ENCODE measurements at places on chromosomes 12 and 14.
A peak's percentile ranks its signal among the peaks of the same experiment; 100 is the strongest.

DNA sequence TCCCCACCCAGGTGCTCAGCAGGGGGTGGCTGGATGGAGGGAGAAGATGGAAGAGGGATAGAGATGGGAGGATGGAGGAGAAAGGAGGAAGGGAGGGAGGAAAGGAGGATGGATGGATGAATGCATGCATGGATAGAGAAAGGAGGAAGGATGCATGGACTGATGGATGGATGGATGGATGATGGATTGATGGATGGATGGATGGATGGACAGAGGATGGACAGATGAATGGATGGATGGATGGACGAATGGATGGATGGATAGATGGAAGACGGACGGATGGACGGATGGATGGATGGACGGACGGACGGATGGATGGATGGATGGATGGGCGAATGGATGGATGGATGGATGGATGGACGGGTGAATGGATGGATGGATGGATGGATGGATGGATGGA lies 64.1 kb downstream of the NCOR2 start:
- no peak for DNase-seq

- DNase-seq: no peak
Observed at GRCh38 chr12:67919406-67919805, 69.8 kb upstream of the IFNG-AS1 start.

- peak; percentile 92 for DNase-seq
Observed at GRCh38 chr12:42237052-42237852, 796 bp downstream of the YAF2 start.

DNA sequence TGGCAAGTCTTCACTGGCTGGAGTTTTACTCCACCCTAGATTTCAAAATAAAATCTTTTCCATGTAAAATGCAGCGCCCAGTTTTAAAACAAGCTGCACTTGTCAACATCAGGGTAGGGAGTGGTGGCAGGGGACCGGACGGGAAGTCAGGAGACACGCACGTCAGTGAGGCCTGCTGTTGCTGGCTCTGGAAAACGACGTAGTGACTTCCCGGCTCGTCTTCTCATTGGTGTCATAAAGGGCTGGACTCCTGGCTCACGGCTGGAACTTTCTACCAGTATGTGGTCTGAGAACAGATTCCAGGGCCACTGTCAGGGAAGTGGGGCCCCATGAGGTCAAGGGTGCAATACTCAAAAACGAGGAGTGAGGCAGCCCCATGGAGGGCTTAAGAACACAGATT lies 64.2 kb upstream of the FOXN3 start:
- DNase-seq: no peak

DNA sequence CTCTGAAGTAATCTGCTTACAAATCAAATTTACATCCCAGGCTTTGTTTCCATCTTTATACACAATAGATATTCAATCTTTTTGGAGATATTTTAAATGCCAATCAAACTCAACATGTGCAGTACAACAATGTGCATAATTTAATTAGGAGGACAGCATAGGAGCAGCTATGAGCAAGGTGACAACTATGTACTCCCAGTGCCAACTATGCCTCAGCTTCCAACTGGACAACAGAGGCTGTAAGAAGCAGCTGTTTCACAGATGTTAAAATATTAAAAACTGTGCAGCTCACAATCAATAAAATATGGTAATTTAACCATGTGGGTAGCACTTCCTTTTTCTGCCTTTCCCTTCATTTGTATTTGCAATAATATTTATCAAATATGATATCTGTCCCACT lies 99.9 kb downstream of the ST8SIA1 start:
- no peak for DNase-seq

DNA sequence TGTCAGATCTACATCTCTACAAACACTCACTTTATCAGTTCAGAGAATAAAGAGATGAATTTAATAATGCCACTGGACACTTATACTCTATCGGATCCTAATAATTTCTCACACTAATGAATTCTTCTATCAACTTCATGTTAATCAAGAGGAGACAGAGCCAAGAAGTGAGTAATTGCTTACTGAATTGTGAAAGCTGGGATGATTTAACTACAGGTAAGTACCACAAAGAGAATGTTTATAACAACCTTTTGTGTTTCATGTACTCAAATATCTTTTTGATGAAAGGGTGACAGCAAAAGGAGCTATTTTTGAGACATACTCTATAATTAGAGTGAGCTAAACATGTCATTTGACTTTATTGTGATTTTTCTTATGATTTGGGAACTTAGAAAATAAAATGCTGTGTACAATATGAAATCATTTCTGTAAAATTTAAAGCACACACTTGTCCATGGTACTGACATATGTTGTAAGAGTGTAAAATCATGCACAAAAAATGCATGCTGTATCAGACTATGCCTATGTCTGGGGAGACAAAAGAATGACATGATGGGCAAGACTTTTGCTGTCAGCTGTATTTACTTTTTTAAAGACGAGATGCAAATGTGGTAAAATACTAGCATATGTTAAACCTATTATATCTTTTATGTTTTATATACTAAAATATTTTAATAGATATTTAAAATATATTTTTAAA lies 361.2 kb downstream of the CCER1 start:
- DNase-seq: no peak

GRCh38 chr14:35385042-35385839 lies 19.3 kb downstream of the NFKBIA start:
- peak; percentile 69 for DNase-seq

- DNase-seq: peak; percentile 16
Observed at GRCh38 chr14:96051642-96052540, 12.7 kb downstream of the C14orf132 start.

GRCh38 chr12:40228727-40229126 lies 3.9 kb downstream of the LRRK2 start:
- no peak for DNase-seq

DNA sequence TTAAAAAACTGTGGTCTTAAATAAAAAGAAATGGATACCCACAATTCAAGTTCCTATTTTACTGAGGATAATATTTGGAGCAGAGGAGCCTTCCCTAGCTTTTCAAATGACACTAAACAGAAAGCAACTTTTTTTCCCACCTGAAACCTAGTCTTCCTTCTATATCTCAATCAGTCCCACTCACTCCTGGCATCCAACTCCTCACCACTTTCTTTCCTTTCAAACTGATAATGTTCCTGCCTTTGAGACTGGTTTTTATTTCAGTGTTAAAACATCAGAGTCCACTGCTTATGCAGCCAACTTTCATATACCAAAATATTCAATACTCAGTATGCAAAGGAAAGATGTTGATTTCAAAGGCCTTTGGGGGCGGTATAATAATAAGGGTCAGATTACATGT lies 225.6 kb downstream of the GXYLT1 start:
- DNase-seq: no peak

DNA sequence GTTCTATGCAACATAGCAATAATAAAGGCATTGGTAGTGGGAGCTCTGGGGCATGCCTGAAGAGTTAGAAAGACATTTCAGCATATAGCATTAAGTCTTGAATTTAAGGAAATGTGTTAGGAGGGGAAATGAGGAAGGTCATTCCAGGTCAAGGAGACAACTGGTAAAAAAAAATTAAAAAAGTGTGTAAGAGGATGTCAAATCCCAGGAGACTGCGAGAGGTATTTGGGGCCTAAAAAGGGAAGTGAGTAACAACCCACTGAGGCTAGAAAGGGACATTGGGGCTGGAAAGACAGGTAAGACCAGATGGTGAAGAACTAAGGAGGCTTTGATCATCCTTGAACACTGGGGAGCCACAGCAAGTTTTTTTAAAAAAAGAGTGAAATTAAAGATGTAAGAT lies 152.9 kb downstream of the SLC25A21 start:
- peak; percentile 92 for DNase-seq

DNA sequence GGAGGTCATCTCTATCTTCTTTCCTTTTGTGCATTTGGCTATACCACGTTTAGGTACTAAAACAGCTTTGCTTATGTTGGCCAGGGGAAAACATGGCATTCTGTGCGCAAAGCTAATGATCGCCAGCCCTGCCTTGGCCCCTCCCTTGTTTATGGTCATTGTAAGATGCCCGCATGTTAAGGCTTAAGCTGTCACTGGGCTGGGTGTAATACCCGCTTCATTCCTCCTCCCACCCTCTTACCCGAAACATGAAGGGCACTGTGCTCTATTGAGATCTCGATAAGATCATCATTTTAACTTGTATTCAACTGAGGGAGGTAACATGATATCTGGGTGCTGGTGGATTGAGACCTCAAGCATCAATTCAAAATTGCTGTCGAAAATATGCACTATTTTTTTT lies 34.7 kb downstream of the BRI3BP start:
- no peak for DNase-seq
